Sciatic nerve (tissue), 2 donors: ENCODE measurements at places on chromosomes 3 and 15. TPM values are rescaled to one million over a fixed set of nuclear protein-coding genes. Genes with fewer than 3 reads are reported as not detected.

DNA sequence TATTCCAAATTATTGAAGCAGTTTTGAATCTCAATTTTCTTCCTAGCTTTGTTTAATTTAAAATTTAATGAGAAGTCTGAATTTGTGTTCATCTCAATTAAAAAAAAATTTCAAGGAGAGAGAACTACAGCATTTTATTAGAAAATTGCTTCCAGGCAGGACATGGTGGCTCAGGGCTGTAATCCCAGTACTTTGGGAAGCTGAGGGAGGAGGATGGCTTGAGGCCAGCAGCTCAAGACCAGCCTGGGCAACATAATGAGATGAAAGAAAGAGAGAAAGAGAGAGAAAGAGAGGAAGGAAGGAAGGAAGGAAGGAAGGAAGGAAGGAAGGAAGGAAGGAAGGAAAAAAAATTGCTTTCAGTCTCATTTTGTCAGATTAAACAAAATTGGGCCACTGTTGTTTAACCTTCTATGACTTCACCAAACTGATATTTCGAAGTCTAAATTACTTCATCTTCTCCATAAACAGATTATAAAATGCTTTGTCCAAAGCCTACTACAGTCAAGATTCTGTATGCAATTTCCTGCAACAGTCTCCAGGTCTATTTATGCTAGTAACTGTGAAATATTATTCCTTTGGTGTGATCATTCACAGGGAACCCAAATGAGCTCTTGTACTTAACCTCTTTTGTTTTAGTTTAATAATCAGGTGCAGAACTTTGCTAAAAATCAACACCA lies 6.6 kb upstream of the ABHD6 start:
- no peak for DNase-seq

DNA sequence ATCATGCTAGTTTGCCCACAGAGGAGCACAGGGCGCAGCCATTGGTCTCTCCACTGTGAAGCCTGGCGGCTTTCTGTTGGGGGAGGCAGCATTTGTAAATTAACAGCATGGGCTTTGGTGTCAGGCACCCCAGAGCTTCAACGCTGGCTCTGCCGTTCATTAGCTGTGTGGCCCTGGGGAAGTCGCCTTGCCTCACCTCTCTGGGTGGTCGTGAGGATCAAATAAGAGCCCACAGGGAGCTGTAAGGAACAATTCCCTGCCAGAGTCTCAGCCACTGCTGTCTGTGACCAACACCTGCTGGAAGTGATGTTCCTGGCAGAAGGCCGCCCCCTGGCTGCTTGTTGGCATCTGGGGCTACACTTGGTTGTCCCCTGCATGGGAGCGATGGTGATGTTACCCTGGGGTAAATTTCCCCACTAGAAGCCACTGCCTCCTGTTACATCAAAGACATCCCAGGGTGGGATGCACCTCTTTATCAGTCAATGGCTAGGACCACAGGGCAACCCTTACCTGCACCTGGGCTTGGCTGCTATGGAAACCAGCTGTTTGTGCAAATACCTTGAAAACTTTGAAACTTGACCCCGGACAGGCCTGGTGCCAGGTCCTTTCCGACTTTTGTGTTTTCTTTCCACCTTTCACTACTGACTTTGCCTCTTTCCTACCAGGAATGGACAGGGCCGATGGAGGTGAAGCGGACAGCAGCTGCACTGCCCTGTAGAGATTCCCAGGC lies 36.9 kb downstream of the DNASE1L3 start:
- DNase-seq: no peak

GRCh38 chr15:66326051-66326450 lies 30.4 kb downstream of the TIPIN start:
- no peak for DNase-seq

The CPEB1 gene
- 27.1 TPM for total RNA-seq

The ST6GAL1 gene
- 62.6 TPM for total RNA-seq

The PLSCR2 gene
- 0.71 TPM for total RNA-seq
